Activated CD4-positive, alpha-beta T cell treated with anti-CD3 and anti-CD28 coated beads, Interleukin-2, Interleukin-6, amounts not matched to agents 100 ng/mL and 50 ng/mL, durations not matched to agents 16 hours and 8 hours (primary cell): ENCODE measurements at places on chromosomes 13 and 19.

DNA sequence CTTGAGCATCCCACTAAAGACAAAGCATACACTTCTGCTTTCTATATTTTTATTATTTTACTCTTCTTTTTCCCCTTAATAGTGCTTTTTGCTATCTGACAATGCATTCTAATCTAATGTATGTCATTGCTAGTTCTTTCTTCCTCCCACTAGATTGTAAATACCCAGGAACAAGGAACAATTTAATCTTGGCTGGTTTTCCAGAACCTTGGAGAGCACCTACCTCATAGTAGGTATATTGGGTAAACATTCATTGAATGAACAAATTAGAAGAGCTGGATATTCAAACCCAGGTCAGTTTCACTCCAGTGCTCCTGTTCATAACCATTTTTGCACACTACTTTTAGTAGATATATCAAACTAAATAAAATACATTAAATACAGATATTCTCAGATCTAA, 1617.6 kb upstream of the SLC10A2 start:
- no peak for DNase-seq

DNA sequence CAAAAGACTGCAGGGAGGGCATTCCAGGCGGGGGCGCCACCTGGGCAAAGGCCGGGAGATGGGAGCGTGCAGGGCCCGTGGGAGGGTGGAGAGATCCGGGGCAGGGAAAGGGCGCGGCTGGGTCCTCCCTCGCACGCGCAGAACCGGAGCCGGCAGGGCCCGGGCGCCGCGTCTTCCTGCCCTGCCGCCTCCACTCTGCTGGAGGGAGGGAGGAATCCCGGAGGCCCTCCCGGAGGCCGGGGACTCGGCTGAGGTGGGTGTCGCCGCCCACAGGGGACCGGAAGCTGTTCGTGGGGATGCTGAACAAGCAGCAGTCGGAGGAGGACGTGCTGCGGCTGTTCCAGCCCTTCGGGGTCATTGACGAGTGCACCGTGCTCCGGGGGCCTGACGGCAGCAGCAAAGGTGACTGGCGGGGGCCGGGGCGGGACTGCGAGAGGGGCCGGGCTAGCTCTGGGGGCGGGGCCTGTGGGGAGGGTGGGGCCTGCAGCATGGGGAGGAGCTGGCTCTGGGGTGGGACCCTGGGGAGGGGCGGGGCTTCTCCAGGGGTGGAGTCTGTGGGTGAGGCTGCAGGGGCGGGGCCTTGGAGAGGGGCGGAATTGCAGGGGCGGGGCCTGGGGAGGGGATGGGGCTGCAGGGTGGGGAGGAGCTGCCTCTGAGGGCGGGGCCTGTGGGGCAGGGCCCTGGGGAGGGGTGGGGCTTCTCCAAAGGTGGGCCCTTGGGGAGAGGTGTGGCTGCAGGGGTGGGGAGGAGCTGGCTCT, 51.3 kb downstream of the CELF5 start:
- DNase-seq, result peak; percentile 93

DNA sequence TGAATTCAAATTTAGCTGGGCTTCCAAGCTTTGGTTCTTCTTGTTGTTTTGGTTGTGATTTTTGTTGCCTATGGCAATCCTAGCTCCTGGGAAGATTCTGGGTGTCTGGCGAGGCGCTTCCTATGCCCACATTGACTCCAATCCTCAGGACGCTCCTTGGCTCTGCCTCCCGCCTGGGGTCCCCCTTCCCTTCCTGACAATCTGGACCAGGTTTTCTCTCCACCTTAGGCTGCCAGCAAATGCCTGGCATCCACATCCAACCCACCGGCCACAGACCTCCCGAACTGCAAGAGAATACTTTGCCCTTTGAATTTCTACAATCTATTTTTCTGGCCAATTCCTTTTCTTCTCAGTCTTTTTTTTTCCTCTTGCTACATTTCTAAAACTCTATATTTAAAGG, 186.9 kb upstream of the UBL3 start:
- DNase-seq, result no peak

DNA sequence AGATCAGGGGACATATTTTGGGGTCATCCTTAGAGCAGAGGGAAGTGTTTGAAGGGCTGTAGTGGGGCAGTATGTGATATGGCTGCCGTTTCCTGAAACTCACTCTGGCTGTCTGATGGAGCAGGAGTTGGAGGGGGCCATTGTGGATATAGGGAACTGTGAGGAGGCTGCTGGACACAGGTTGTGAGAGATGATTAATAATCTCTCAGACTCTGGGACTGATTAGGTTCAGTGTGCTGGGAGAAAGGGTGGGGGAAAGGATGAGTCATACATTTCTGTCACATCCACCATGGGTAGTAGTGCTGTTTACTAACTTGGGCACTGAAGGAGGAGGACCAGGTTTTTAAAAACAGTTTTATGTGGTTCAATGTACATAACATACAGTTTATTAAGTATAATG, 4.8 kb downstream of the B3GLCT start:
- DNase-seq, result peak; percentile 51

DNA sequence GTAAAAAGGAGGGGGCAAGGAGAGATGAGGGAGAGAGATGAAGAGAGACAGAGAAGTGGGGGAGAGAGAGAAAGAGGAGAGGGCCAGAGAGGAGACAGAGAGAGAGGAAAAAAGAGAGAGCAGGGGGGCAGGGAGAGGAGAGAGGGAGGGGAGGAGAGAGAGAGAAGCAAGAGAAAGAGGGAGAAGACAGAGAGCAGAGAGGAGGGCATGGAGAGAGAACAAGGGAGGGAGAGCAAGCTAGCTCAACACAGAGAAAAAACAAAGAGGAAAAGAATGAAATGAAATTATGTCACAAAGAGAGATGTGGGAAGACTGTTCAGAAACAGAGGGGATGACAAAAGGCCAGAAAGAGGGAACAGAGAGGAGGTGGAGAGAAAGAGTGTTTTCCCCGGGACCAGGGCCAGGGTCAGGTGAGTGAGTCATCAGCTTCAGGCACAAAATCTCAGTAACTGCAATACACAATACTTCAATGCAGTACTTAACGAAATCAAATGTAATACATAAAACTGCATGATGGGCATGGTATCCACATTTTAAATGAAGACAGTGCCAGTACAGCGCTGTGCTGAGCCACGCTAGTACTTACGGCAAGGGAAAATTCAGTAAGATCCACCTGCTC, 4.8 kb downstream of the KLK7 start:
- DNase-seq, result no peak

GRCh38 chr13:113551081-113552000, 33.2 kb upstream of the TFDP1 start:
- DNase-seq, result no peak

DNA sequence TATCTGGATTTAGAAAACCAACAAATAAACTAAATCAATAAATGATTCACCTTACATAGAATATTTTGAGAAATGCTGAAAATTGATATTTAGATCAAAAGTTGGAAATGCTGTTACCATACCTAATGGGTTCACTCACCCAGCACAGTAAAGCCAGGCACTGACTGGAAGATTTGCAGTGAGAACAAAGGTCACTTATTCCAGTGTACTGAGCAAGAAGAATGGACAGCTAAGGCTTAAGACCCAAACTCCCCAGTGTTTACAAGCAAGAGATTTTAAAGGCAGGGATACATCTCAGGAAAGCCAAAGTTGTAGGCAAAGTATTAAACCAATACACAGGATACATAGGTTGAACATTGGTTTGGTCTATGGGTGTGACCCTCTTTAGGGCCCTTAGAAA, 523.9 kb upstream of the PCDH9 start:
- no peak for DNase-seq

GRCh38 chr19:10468133-10468532, 35.0 kb downstream of the KEAP1 start:
- DNase-seq, result no peak

GRCh38 chr13:48769107-48769704, 115.5 kb downstream of the CYSLTR2 start:
- DNase-seq, result peak; percentile 93

DNA sequence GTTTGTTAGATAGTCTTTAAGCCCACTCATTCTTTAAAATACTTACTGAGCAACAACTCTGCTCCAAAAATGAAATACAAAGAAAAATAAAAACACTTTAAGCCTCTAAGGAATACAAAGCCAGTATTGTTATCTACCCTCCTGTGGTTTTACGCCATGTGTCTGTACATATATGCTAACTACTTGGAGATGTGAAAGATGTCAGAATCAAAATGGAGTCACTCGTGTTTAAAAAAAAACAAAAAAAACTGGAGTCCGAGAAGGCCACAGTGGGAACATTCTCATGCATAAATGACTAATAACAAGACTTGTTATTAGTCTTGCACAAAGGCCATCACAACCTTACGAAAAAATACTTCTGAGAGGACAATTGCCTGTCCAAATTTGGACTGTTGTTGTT, 393.1 kb downstream of the TBC1D4 start:
- DNase-seq, result no peak

DNA sequence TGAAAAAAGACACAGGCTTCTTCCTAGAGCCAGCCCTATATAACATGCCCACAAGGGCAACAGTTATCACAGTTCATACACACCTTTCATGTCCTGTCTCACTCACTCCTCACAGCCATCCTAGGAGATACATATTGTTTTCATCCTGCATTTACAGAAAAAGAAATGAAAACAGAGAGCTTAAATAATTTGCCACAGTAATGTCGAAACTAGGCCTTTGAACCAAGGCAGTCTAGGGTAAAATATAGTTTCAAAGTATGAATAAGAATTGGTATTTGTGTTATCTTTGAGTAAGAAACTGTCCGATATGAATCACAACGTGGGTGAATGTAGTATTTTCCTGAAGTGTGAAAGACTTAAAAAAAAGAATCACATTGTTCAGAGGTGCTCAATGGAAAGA, 26.8 kb downstream of the CLDN10 start:
- peak; percentile 50 for DNase-seq

DNA sequence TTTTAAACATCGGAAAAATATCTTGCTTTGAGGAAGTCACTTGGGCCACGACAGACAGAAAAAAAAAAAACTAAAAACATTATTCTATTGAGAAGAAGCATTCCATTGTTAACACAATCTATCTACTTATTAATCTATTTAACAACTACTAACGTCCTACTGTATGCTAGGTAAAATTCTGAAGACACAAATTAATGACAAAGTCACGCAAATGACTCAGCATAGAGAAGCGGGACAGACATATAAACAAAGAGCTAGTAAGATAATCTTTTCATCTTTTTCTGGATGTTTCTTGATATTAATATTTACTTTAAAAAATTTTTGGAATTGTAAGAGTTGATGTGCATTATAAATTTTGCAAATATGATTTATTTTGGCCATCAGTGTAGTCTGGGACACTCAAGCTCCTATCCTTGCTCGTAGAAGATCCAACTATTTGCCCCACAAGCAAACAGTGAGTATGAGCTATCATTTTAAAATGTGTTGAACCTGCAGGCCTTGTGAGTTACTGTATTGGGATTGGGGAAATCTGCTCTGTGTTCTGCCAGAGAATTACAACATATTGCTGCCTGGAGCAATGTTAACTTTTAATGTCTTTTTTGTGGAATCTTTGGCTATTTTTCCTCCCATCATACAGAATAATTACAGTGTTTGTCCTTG, 109.1 kb downstream of the PCDH9 start:
- no peak for DNase-seq

DNA sequence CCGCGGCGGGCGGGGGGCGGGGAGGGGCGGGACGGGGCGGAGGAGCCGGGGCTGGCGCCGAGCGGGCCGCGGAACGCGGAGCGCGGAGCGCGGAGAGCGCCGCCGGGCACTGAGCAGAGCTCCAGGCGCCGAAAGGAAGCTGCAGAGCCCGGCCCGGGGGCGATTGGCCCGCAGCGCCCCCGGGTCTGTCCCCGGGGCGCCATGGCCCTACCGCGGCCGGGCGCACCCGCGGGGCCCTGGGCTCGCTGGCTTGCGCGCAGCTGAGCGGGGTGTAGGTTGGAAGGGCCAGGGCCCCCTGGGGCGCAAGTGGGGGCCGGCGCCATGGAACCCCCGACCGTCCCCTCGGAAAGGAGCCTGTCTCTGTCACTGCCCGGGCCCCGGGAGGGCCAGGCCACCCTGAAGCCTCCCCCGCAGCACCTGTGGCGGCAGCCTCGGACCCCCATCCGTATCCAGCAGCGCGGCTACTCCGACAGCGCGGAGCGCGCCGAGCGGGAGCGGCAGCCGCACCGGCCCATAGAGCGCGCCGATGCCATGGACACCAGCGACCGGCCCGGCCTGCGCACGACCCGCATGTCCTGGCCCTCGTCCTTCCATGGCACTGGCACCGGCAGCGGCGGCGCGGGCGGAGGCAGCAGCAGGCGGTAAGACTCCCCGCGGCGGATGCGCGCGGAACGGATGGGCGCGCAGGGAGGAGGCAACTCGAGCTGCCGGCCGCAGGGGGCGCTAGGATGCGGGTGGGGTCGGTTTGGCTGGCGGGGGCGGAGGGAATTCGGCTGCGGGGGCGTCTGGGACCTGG, at the start of gene PDE4A:
Gene PDE4A, plus strand, starts transcription at position 95 of the 796 bp plus-strand sequence. Its CDS starts 227 bp downstream, at position 322.
- DNase-seq, result peak; percentile 75

DNA sequence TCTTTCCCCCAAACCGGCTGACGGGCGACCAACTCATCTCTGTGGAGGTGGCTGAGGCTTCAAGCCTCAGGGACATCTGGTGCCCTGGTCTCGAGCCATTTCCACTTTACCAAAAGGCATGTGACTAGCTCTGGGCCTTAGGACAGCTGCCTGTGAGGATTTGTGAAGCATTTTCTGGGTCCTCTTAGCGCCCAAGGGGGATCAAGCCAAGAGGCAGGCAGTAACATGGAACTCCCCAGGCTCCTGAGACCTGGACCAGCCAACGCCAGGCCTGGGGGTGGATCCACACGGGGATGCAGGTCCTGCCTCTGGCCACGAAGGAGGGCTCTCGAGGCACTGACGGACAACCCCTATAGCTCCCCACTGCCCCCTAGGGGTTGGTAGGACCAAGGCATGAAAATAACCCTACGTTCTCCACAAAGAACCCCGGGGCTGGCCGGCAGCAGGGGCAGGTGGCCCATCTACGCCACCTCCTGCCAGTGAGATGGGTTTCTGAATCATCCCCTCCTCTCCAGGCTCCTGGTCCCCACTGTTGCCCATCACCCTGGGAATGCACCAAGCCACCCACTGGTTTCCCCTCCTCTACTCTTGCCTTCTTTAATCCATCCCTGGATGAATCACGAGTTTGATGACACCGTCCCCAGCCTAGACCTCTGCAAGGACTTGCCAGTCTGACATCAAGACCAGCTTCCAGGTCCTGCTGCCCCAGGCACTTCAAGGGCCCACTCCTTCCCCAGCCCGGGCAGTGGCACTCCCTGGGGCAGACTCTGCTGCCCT, 7.0 kb upstream of the MYDGF start:
- peak; percentile 49 for DNase-seq

- DNase-seq, result no peak
These were observed at the start of gene NPHS1 for GRCh38 chr19:35852029-35852780. TSS of gene NPHS1 (minus strand) at chr19:35852504. CDS start at chr19:35851837, 667 bp downstream.

DNA sequence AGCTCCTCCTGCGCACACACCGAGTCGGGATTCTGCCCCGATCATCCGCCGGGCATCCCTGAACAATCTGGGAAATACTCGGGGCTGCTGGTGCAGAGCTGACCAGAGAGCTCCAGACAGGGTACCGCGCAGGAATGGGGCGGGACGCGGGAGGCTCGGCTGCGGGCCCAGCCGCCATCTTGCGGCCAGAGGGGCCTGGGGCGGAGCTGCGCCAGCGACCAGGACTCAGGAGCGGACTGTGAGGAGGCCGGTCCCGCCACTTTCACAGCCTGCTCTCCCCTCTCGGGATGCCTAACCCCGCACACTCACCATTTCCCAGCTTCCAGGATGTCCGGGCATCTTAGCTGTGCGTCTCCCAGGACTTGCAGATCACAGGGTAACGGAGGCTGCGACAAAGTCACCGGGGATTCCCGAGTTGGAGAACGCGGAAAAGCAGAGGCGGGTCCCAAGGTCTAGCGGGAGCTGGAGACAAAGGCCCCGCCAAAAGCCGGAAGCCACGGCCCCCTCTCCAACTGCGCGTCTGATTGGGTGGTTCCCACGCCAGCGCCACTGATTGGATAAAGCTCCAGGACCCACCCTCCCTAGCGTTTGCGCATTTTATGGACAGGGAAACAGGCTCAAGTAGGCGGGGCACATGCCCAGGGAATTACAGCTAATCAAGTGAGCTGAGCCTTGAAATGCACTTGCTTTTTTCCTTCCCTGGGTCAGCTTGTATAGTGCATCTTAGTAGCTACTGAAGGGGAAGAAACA, 15.8 kb upstream of the ZNF43 start:
- DNase-seq, result peak; percentile 90
